ENCODE measurements at places on chromosomes 11 and 22. TPM values are rescaled to one million over a fixed set of nuclear protein-coding genes. Genes with fewer than 3 reads are reported as not detected.

The SELENOO gene
- 23.6 TPM for total RNA-seq

The CLDN5 gene
- not detected for total RNA-seq

The DBX1 gene
- total RNA-seq = not detected

The ATL3 gene
- 35.1 TPM for total RNA-seq

The HSPB2 gene
- total RNA-seq = not detected

The PNPLA5 gene
- not detected for total RNA-seq

The SHANK2 gene
- not detected for total RNA-seq

The OR51T1 gene
- total RNA-seq = not detected

The KCNE3 gene
- not detected for total RNA-seq

The HOATZ gene
- 0.37 TPM for total RNA-seq

DNA sequence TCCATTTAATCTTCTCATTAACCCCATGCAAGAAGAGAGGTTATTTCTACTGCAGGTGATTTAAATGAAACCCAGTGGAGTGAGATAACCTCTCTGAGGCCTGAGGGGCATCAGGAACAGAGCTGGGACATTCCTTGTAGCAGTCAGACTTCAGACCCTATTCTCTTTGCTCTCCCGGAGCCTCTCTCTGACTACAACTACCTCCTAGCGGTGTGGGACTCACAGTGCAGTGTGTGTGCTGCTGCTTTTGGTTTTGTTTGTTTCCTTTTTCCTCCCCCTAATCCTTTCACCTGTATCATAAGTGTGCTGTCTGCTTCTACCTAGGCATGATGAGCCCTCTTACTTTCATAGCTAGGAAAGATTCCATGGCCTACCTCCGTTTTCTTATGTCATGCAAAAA, 769.6 kb downstream of the NTM start:
- DNase-seq = no peak
- no peaks in the 10 kb centered on the region for H3K36me3 ChIP-seq
- no peaks in the 10 kb centered on the region for H3K27me3 ChIP-seq
- no peak overlapping the region for H3K27ac ChIP-seq
- H3K4me1 ChIP-seq = no peaks in the 10 kb centered on the region

DNA sequence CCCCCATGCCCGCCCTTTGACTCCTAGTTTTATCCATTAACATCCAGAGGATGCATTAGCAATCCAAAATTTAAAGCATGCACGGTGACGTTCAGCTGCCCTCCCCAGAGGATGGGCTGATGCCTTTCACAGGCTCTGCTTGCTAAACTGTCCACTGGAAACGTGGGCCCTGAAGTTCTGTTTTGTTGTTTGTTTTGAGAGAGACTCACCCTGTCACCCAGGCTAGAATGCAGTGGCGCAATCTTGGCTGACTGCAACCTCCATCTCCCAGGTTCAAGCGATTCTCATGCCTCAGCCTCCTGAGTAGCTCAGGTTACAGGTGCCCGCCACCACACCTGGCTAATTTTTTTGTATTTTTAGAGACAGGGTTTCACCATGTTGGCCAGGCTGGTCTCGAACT, 39.3 kb downstream of the NFRKB start:
- peaks cover 2% of the 10 kb centered on the region for H3K27me3 ChIP-seq
- peaks cover 12% of the 10 kb centered on the region for H3K36me3 ChIP-seq
- DNase-seq = no peak
- no peak overlapping the region for H3K4me3 ChIP-seq
- peaks cover 42% of the 10 kb centered on the region for H3K4me1 ChIP-seq

GRCh38 chr11:71248251-71248570, 4.2 kb downstream of the SHANK2 start:
- no peak overlapping the region for H3K4me3 ChIP-seq
- H3K4me1 ChIP-seq = no peaks in the 10 kb centered on the region
- no peaks in the 10 kb centered on the region for H3K36me3 ChIP-seq
- H3K27ac ChIP-seq = no peak overlapping the region

DNA sequence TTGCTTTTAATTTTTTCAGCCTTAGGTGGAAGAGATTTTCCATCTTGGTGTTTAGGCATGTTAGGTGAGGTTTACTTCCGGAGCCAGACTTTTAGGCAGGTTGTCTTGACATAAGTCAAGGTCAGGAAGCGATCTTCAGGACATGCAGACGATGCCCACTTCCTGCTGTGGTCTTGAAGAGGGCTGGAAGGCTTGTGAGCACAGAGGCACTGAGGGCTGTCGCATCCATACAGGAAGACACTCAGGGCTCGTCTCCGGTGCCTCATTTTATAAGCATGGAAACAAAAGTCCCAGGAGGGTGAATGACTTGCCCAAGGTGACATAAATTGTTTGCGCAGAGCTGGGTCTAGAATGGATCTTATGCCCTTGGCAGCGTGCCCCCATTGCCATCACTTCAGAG, 30.8 kb downstream of the MARK2 start:
- H3K4me1 ChIP-seq = peaks cover 90% of the 10 kb centered on the region
- no peaks in the 10 kb centered on the region for H3K27me3 ChIP-seq
- peaks cover 51% of the 10 kb centered on the region for H3K36me3 ChIP-seq
- H3K27ac ChIP-seq = peak overlapping the region; percentile 94
- peak; percentile 79 for DNase-seq

GRCh38 chr11:75858613-75859012, 43.6 kb downstream of the UVRAG start:
- no peak overlapping the region for H3K4me3 ChIP-seq
- no peaks in the 10 kb centered on the region for H3K4me1 ChIP-seq
- no peak overlapping the region for H3K27ac ChIP-seq
- no peaks in the 10 kb centered on the region for H3K27me3 ChIP-seq
- DNase-seq = no peak

DNA sequence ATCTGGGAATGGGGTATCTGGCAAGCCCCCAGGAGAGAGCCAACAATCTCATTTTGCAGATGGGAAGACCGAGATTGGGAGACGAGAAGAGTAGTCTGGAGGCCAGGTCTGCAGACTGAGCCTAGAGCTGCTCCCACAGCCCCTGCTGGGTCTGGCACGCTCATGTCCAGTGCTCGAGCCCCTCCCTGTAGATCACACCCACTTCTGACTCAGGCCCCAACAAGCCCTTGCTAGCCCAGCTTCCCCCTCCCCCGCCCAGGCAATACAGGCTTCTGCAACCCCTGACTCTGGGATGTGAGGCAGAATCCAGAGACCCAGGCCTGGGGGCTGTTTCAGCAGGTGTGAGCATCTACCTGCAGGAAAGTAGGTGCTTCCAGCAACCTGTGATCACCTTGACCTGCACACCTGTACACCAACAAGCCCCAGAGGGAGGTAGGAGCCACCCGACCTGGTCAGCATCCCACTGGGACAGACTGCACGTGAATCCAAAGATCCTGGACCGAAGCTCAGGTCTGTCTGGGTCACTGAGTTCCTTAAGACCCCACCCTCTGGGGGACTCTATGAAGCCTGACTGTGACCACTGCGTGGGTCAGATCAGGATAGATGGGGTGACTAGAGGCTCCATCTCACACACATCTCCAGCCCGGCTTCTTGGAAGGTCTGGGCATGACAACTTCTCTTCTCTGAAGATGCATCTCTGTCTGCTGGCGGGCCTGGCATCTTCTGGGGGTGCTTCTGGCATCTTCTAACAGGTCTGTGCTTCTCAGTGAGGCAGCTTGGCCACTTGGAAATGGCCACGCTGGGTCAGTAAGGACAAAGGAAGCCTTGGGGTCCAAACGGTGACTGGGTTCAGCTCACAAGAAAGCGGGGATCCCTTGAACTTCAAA, 29.3 kb downstream of the LINC01488 start:
- peaks cover 12% of the 10 kb centered on the region for H3K27me3 ChIP-seq
- no peaks in the 10 kb centered on the region for H3K36me3 ChIP-seq
- no peak overlapping the region for H3K4me3 ChIP-seq
